ENCODE measurements at places on chromosomes 1 and 21.

GRCh38 chr1:54800041-54800898, 853 bp downstream of the TTC22 start:
- DNase-seq = no peak

GRCh38 chr1:185483664-185484450, 166.8 kb upstream of the IVNS1ABP start:
- no peak for DNase-seq

GRCh38 chr21:25956993-25957714, 213.4 kb downstream of the APP start:
- no peak for DNase-seq

DNA sequence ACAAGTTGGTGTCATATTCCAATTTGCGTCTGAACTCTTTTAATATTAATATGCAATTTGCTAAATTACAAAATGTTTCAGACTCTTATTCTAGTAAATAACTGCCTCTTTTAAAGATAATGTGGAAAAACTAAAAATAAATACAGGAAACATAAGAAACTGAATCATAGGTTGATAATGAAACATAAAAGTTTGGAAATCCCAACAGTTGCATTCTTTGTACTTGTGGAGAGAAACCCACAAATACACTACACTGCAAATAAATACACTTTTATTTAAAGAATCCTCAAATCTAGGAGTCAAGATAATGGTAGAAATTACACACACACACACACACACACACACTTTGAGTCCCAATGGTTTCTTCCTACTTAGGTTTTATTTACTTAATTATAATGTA, 5.2 kb downstream of the BRINP3 start:
- no peak for DNase-seq

GRCh38 chr1:72094209-72094608, 188.1 kb downstream of the NEGR1 start:
- no peak for DNase-seq

GRCh38 chr21:16713331-16714117, 799.3 kb upstream of the CXADR start:
- DNase-seq = no peak

DNA sequence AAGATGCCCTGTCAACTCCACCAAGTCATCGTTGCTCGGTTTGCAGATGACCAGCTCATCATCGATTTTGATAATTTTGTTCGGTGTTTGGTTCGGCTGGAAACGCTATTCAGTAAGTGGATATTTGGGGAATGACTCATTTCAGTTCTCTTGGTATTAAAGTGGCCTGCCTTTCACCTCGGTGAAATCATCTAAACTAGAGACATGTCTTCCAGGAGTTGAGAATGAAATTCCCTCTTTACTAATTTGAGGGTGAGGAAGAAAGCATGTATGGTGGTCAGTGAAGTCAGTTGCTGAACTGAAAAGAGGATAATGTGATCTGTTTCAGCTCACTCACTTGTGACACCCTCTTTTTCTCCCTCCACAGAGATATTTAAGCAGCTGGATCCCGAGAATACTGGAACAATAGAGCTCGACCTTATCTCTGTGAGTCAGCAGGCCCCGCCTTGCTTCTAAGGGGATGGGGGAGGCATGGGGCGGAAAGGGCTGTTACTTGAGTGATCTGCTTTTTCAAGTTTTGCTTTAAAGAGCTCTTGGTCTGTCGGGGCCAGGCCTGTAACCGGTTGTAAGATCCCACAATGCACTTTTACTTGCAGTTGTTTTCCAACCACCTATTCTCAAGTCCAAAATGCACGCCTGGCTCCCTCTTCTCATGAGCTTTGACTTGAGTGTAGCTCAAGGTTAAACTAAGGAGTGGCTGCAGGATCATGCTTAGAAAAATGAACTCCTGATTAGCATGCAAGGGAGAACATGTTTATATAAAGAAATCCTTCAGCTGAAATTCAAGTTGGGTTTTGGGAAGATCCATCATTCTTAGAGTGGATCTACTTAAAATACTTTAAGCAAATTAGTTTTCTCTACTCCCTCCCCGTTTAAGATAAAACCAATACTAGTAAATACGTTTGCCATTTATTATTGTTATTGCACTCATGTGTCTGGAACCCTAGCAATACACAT, 59.8 kb downstream of the CAPN2 start:
- DNase-seq = no peak

DNA sequence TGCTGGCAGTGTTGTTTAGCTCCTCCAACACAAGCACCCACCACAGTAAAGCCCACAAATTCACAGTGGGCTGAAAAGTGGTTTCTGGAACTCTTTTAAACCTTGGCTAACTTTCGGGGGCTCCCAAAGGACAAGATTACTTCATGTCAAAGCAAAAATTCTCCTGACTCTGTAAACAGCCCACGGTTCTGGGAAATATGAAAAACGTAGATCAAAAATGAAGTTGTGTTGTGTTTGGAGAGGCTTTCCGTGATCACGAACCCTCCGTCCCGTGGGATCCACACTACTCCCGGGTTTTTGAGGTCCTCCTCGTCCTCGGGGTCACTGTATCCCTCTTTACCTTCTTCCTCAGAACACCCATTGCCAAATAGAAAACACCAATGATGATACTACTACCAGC, 159.0 kb upstream of the RUNX1 start:
- no peak for DNase-seq

GRCh38 chr1:147287133-147287865, 44.8 kb downstream of the CHD1L start:
- no peak for DNase-seq

- DNase-seq = no peak
These were observed 69.2 kb upstream of the SGIP1 start for GRCh38 chr1:66464802-66465201.

- no peak for DNase-seq
These were observed 372.2 kb downstream of the MRPL39 start for GRCh38 chr21:25234857-25235801.

DNA sequence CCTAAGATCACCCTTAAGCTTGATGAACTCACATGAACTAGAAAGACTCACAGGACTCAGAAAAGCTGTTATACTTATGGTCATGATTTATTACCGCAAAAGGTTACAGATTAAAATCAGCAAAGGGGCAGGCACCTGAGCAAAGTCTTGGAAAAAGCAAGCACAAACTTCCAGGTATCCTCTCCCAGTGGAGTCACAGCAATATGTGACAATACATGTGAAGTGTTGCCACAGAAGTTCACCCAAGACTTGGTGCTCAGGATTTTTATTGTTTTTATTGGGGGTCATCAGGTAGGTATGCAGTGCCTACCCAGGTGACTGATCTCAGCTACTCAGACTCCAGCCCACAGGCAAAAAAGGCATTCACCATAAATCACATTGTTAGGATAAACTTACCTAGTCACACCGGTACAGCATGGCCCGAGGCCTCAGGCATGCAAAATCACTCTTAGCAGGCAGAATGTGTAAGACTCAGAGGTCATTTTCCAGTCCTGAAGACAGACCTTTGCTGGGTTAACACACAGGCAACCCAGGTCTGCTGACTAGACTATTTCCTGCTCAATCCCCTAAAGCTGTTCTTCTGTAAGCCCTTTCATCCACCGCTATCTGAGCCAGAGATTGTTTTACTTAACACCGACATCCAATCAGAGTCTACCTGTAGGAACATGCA, 55.6 kb downstream of the SSX2IP start:
- DNase-seq = no peak

- DNase-seq = no peak
These were observed 4.7 kb upstream of the CD55 start for GRCh38 chr1:207316622-207317391.

DNA sequence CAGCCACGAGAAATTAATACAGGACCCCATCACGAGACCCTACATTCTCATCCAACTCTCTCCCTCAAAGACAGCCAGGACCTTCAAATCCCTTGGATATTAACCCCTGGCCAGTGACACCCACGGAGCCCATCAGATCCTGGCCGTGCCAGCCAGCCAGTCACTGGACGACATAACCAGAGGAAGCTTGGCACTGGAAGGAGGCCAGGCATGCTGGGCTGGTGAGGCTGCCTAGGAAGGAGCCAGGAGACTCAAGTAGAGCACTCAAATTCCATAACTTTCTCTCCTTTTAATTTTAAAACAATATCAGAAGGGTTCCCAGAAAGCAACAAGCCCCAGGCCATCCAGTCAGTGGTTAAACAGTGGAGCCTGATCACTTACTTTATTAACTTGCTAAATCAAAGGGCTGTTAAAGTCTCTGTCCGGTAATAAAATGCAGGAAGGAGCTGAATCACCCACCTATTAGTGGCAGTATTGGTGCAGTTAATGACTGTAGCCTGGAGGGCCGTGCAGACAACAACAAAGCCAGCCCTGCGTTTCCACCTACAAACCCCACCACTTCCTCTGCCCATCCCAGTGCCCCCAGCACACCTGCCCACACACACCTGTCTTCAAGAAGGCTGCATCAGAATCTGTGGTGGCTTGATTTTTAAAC, 78.0 kb downstream of the HIVEP3 start:
- no peak for DNase-seq

DNA sequence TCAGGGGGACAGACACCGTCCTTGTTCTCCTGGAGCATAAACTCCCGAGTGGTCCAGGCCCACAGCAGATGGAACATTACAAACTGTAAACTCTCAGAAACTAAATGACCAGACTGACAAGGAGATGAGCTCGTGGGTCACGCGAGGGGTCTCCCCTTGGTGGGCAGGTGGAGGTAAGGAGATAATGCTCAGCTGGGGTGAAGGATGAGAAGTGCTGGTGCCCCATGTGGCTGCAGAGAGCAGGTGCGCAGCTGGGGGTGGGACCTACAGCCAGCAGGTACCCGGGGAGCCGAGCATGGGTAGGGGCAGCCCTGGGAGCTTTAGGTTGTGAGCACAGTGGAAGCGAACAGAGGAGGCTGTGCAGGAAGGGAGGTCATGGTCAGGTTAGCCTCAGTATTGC, 40.1 kb downstream of the AJAP1 start:
- DNase-seq = no peak

- DNase-seq = no peak
These were observed 6.1 kb upstream of the ARL8A start for GRCh38 chr1:202150602-202151001.

DNA sequence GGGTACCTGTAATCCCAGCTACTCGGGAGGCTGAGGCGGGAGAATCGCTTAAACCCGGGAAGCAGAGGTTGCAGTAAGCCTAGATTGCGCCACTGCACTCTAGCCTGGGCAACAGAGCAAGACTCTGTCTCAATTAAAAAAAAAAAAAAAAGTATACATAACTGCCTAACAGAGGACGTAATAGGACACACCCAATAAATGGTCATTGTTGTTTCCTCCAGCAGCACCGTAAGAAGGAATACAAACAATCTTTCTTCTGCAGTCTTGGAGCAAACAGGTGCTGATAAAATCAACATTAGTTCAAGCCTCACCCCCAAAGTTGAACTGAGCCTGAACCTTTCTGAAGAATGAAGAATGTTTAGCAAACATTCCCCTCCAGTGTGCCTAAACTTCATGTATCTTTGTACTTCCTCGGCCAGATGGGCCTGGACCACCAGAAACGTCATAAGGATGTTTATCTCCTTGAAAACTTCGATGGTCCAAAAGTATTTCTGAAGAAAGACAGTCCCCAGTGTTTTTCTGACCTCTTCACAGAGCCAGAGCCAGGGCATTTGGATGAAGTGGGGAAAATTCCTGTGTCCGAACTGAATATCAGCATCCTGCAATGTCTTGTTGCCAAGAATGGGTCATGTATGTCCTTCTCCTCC, 136.8 kb upstream of the F3 start:
- DNase-seq = no peak

DNA sequence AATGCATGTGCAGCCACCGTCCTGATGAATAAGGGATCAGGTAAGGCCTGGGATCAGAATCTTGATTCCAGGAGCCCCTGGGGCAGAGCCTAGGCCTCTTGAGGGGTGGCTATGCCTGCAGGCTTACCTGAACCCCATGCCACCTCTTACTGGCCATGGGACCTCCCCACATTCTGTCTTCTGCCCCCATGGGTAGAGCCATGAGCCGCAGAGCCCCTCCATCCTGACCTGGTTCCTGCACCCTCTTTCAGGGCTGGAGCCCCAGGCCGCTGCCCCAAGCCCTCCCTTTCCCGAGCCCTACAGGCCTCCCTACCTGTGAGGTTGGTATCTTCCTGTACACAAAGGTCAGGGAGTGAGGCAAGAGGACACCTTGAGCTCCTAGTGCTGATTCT, 120.8 kb downstream of the DMRTB1 start:
- no peak for DNase-seq

GRCh38 chr1:84939151-84939550, 46.1 kb upstream of the LPAR3 start:
- DNase-seq = no peak

Data from cortex of kidney (tissue), 1 donor.